D721Med (cell line): ENCODE measurements at places on chromosomes 5 and 9.

DNA sequence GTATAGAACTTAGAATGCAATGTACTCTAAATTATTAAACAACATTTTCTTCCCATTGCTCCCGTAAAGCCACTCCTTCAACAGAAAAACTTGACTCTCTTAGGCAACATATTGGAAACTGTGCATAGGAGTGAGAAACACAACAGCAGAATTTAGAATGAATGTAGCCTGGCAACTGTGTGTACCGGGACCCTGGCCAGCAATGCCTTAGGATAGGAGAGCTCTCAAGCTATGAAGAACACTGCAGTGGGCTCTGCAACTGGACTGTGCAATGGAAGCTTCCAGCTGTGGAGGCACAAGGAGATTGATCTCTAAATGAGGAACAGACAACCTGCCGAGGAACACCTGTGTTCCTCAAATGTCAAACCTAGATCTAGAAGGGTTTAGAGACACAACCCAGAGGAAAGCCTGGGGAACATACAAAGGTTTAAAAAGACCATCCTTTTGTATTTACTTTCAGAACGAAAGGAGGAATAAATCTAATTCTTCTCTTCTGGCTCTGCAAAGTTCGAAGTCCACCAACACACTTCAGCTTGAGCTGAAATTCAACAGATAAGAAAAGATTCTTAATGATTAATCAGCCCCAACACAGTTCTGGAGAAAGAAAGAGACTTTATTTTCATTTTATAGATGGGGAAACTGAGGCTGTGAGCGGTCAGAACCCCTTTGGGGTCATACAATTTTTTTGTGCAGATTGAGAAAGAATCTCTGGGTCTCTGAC lies 51.5 kb upstream of the ARL15 start:
- DNase-seq: no peak

DNA sequence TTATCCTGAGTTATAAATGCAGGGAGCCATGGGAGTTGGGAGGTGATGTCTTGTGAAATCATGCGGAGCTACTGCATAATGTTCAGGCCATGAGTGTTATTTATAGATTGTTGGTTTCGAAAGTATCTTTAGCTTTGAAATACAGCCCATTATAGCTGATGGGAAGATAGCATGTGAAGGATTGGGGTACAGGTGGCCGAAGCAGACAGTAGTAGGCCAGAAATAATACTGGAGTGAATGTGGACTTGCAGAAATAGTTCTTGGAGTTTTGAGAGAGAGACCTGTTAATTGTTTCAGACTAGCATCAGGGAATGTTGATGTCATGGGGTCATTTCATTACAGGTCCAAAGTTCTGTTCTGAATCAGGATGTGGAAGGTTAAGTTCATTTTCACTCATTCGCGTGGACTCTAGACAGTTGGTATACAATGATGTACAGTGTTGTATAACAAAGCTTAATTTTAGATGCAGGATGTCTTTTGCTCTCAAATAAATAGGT lies 3.8 kb downstream of the ATP6V1G1 start:
- no peak for DNase-seq

DNA sequence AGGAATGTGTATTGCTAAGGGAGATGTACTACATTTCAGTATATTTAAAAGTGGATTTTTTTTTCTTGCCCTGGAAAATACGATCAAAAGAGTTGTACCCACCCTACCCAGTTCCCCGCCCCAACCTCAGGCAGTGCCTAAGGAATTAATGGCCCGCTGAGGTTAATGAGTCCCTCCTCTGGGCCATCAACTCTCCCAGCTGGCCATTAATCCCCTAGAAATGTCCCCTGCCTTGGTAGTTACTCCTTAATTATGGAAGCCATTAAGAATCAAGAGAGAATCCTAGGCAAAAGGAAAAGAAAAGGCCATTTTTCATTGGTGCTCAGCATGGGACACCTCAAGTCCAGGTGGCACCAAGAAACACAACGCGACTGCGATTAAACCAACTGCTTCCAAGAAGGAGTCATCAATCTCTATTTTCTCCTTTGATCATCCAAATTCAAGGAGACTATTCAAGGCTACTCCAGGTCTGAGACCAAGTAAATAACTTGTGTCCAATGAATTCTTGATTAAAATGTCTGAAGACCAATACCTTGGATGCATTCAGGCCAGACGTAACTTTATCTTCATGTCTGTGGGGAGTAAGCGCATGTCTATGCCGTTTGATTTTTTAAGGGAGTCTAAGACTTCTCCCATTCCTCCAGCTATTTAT lies 1962.2 kb upstream of the WWC1 start:
- no peak for DNase-seq

- DNase-seq: no peak
Measured at GRCh38 chr9:136777359-136777758, 13.0 kb upstream of the LCN15 start.

DNA sequence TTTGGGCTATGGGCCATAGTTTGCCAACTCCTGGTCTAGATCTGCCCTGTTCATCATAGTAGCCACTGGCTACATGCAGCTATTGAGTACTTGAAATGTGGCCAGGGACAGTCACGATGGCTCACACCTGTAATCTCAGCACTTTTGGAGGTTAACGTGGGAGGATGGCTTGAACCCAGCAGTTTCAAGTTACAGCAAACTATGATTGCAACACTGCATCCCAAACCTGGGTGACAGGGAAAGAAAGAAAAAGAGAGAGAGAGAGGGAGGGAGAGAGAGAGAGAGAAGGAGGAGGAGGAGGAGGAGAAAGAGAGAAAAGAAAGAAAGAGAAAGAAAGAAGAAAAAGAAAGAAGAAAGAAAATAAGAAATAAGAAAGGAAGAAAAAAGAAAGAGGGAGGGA lies 5.1 kb upstream of the GMCL2 start:
- DNase-seq: no peak

DNA sequence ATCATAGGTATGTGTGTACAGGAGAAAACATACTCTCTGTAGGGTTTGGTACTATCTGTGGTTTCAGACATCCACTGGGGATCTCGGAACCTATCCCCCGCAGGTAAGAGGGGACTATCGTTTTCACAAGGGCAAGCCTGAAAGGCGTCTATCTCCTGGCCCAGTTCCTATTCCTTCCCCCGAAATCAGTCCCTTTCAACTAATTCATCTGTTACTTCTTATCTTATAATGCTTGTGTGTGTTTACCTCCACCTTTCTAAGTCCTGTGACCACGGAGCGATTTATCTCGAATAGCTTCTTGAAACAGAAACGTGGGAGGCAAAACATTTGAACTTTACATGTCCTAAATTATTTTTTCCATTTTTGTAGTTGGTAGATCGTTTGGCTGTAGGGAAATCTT lies 11.4 kb downstream of the ABO start:
- DNase-seq: no peak

DNA sequence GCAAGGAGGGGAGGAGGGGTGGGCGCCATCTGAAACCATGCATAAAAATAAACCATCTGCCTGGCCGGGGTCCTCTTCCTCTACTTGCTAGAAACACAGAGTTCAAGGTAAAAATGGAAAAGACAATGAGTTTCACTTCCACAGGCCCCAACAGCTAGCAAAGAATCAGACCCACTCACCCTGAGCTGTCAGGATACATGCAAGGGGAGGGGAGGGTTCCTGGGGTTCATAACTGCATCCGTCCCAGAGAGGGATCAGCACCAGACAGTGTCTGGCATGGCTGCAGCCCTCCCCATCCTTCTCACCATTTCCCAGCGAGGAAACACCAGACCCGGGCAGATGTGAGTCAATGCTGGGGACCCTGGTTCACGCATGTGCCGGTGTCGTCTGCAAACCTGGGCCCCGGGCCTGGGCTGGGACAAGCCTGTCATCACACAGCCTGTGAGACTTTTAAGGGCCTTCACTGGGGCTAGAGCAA lies 55.4 kb downstream of the SEMA4D start:
- DNase-seq: no peak

DNA sequence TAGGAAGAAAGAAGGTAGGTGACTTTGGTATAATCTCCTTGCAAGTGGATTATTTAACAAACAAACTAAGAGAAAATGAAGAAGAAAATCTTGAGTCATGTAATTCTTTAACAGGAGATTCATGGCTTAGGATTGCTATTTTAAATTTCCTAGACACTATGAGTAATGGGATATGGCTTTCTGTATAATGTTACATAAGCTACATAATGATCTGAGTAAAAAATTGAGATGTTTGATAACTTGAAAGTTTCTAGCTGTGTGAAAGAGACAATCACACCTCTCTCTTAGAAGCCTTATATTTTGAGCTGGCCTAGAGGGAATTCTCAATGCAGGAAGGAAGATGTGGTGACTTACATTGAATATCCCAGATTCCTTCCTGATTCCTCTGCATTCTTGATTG lies 92.5 kb downstream of the CDH9 start:
- no peak for DNase-seq

DNA sequence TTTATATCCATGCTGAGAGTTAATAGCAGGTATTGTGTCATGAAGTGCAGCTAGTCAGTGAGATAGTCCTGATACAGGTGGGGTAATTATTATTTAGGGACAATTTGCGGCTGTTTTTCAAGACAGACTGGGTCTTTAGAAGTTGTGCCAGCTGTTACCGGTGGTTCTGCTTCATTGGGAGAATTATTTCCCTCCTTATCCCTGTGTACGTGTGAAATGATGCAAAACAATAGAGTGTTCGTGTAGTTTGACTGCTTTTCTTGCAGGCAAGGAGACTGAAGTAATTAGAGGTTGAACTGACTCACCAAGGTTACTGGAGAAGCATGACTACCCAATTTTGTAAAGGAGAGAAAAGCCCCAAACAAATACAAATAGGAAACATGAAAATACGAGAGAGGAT lies 101.7 kb downstream of the ARRDC3 start:
- DNase-seq: no peak

GRCh38 chr5:64299805-64300204 lies 134.2 kb downstream of the RNF180 start:
- no peak for DNase-seq

DNA sequence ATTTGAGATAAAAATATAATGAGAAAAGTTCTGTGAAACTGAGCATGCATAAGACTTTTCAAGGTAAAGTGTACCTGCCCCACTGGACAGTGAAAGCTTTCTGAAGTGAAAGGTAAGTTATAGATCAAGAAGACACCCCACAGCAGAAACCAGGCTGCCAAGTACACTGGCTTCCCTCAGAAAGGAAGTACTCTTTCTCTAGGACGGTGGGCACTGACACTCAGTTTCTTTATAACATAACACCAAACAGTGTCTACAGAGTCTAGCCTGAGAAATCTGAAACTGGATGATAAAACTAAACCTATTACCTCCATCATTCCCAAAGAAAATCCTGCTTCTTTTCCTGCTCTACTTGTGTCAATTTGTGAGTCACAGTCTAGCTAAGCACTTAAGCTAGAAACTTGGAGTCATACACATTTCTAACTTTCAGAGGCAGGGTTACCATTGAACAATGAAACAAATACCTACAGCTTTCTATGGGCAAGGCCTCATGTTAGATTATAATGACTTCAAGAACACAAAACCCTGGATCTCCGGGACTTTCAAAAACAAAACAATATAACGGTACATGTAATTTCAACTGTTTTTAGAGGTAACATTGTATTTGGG lies 136.7 kb downstream of the CPLANE1 start:
- no peak for DNase-seq

DNA sequence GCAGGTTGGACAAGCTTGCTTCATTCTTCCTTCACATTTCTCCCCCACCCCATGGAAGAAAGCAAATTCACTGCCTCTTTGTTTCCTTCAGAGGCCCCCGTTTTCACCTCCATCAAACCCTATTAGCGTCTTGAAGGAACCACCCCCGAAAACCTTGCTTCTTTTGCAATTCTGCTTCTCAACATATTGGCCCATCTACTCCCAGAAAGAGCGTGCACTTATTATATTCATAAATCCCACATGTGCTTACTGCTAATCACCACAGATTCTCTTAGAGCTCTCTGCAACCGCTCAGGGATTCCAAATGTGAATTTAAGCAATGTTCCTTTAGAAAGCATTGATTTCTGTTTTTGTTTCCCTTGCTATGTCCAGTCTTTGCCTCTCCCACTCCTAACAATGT lies 1.1 kb downstream of the F2RL2 start:
- DNase-seq: no peak

GRCh38 chr9:135065151-135065550 lies 22.3 kb upstream of the OLFM1 start:
- no peak for DNase-seq

DNA sequence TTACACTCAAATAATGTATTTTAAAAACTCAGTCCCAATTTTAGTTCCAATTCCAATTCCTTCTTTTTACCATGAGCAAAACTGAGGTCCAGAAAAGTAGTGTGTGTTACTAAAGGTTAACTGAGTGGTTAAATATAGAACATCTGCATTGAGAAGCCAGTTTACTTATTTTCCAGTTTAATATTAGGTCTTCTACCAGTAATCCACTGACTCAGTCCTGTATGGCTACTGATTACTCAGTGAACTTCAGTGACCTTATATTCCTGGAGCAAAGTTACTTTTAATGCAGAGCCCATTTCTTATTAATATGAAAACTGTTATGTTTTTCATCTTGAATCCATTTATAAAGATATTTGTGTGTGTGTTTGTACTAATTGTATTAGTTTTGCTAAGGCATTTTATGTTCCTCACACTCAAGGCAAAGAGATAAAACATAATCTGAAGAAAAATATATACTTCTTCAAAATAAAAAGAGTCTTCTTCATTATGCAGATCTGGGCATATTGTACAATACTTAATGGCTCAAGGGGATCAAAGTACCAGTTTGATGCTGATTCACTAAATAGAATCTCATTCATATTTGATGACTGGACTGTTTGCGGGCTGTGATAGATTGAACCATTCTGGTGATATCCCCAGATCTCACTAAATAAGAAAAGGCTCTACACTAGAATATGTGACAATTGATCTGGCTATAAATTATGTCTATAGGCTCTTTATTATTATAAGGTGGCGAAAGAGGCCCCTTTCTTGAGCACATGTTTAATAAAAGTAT lies 60.8 kb downstream of the DMXL1 start:
- DNase-seq: no peak

DNA sequence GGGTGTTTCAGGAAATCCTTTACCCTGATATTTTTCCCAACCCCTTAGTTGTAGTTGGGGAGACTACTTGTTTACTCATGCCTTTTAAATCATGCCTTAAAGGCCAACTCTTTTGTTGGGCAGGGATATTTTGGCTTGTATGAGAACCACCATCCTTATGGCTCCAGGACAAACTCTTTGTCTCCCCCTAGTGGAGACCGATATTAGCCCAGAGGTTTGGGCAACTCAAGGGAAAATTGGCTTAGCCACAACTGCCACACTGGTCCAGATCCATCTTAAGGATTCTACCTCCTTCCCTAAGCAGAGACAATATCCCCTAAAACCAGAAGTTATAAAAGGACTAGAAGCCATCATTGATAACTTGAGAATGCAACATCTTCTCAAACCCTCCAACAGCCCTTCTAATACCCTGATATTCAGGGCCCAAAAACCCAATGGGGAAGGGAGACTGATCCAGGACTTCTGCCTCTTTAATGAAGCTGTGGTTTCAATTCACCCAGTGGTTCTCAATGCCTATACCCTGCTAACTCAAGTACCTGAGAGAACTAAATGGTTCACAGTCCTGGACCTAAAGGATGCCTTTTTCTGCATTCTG lies 100.9 kb upstream of the HCN1 start:
- DNase-seq: no peak

GRCh38 chr5:9852671-9853070 lies 222.5 kb upstream of the TAS2R1 start:
- no peak for DNase-seq
